Type B pancreatic cell (in vitro differentiated cells): ENCODE measurements at places on chromosomes 12 and 14.

DNA sequence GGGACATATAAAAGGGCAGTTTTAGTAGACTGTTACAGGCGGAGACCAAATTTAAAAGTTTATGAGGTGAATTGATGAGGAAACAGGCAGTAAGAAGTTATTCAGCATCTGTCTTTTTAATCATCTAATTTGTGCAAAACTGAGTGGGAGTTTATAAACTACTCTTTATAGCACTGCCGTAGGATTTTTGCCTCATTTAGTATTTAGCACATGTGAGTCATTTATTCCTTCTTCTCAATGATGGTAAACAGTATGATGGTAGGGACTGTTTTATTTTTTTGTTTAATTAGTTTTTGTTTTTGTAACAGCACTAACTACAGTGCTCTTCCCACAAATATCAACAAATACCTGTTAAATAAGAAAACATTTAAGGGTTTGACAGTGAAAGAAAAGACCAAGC, 20.6 kb downstream of the TOGARAM1 start:
- no peak for DNase-seq

DNA sequence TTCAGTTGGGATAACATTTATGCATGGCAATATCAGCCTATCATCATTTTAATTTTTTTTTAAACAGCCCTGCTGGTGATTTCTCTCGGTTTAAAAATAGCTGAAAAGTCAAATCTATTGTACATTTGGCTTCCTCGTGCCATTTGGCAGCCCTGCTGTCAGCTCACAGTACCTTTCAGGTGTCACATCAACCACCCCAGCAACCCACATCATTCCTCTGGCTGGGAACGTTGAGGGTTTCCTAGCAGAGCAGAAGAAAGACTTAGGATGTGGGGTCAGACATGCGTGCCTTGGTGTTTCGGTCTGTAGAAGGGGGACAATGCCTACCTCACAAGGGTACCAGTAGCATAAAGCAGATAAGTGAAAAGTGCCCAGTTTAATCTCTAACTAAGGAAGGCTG, 15.8 kb downstream of the PEBP1 start:
- DNase-seq: no peak

GRCh38 chr12:57280211-57281062, 29.4 kb upstream of the STAC3 start:
- DNase-seq: no peak

- DNase-seq: no peak
Measured at GRCh38 chr14:40365305-40365704, 933.1 kb upstream of the FBXO33 start.

DNA sequence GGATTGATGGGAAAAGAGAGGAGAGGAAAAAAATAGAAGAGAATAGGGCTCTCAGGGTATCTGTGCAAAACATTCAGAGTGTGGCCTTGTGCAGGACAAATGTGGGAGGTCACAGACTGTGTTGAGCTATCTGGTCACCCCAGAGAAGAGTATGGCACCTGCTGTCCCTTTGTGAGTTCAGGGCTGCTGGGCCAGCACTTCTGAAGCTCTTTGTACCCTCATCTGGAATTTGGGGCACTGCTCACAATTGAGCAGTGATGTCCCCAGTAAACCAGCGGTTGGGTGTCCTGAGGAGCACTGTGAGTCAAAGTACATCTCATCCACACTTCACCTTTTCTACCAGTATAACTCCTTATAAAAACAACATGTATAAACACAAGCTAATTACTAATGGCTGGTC, 2.6 kb upstream of the KRT81 start:
- no peak for DNase-seq

- no peak for DNase-seq
Measured at GRCh38 chr14:56159066-56159465, 40.9 kb downstream of the PELI2 start.

GRCh38 chr14:24264298-24264697, 1.3 kb upstream of the TGM1 start:
- DNase-seq: no peak

- no peak for DNase-seq
Measured at GRCh38 chr12:122788387-122788786, 14.0 kb downstream of the CCDC62 start.

- DNase-seq: no peak
Measured at GRCh38 chr12:101042211-101042610, 167.8 kb downstream of the SLC5A8 start.

DNA sequence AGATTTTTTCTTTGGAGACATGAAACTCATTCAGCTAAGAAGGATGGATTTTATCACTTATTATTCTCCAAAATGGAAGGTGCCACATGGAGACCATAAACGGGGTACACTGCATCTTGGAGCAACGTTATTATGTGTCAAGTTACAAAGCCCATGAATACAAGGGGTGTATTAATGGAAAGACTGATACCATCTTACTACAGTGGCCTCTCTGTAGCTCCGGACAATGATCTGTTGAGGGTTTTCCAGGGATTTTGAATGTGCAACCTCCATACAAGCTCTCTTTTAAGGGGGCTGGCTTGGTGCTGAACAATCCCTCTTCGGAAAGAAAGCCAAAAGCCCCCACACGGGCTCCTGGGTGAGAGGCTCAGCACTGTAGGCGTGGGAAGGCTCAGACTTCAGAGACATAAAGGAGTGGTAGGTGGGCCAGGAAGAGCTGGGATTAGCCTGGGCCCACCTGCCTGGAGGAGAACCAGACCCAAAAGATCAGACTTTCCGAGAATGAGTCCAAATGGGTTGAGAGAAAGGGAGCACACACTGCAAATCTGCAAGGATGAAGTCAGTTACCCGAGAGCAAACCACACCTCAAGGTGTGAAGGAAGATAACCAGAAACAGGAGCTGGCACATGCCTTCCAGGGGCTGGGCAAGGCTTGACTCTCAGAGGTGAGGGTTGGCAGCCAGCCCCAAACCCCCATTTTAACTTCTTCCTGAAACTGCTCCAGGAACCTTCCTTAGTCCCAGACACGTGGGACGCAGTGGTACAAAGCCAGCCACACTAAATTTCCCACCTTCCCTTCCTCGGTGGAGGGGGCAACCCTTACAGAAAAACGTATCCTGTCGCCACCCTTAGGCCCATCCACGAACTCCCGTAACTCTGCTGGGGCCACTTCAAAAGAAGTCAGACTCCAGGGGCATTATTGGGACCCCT, 1.5 kb downstream of the VPS37B start:
- DNase-seq: no peak
